ENCODE measurements at places on chromosomes 12 and 14. TPM values are rescaled to one million over a fixed set of nuclear protein-coding genes. Genes with fewer than 3 reads are reported as not detected.

The NYNRIN gene
- 18.3 TPM for total RNA-seq

The GLIPR1L1 gene
- 0.69 TPM for total RNA-seq

The GCH1 gene
- total RNA-seq = 9.2 TPM

The RNASE1 gene
- total RNA-seq = 6.2 TPM

All from WTC11 (cell line).